ENCODE measurements at places on chromosomes 6 and 20.

- no peak for DNase-seq
Measured at GRCh38 chr20:22620342-22620741, 36.0 kb upstream of the FOXA2 start.

GRCh38 chr20:56909918-56910714 is 281.0 kb downstream of the TFAP2C start:
- DNase-seq: no peak

DNA sequence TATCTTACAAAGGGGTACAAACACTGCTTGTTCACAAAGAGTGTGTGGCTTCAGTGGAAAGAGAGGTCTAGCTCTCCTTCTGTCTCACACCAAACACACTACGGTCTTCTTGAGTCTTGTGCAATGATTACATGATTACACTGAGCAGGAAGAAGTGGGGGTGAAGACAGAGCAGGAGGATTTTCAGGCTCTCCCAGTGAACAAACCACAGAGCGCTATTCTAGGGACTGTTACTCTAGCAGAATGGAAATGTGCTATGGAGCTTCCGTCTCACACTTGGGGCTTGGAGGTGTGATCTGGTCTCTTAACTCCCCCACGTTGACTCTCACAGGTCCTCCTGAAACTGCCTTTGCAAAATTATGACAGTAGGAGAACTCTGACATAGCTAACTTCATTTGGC is 203.4 kb downstream of the MYLK4 start:
- no peak for DNase-seq

- peak; percentile 82 for DNase-seq
Measured at GRCh38 chr6:27839626-27840475, 72.3 kb downstream of the OR2B2 start.

DNA sequence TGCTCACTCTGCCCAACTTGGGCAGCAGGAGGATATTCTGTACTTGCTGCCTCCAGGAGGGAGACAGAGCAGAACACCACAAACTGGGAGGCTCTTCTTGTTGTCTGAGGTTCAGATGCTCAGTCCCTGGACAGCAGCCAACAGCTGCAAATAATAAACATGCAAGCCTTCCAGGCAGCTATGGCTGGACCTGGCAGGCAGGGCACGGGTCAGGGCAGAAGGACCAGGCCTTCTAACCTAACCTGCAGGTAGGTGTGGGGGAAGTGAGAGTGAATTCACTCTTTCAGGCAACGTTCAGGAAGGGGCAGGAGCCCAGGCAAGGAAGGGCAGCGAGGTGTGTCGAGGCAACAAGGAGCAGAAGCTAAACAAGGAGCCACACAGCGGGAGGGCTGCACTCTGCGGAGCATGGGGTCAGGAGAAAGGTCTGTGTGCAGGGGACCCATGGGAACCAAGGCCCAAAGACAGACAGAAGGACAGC is 31.5 kb downstream of the NINL start:
- DNase-seq: peak; percentile 40

DNA sequence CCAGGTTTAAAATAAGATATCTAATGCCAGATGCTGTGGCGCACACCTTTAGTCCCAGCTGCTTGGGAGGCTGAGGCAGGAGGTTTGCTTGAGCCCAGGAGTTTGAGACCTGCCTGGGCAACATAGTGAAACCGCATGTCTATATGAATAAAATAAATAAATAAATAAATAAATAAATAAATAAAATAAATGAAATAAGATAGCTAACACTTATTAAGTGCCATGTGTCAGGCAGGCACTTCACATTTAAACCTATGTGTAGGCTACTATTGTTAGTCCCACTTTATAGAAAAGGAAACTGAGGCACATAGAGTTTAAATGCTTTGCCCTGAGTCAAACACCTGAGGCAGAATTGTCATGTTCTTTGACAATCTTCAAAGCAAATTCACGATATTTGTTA is 32.9 kb upstream of the RREB1 start:
- no peak for DNase-seq

- DNase-seq: no peak
Measured at GRCh38 chr6:44001318-44002066, 125.8 kb downstream of the MRPL14 start.

DNA sequence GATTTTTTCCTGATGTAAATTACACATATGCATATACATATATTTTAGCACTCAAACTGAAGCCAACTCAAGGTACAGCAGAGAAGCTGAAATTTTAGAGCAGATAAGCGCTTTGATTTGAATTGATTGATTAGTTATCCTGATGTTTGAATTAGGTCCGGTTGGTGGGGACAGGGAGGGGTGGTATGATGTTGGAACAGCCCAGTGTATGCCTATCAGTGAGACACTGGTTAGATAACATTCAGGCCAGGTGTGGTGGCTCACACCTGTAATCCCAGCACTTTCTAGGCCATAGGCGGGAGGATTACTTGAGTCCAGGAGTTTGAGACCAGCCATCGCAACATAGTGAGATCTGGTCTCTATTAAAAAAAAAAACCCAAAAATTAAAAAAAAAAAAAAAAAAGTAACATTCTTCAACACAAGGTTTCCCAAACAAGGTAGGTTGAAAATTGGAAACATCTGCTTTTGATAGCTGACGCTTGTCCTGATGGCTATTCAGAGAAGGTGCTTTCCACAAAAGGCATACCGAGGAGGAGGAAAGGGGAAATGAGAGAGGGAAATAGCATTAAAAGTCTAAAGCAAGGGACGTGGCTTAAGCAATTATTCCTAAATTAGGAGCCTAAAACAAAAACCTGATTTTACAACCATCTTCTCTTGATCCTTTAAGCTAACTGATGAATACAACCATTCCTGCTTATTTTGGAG is 288.4 kb upstream of the JARID2 start:
- DNase-seq: no peak
